NCI-H1092 treated with DMSO at 0.1 percent for 48 hours (cell line): ENCODE measurements at places on chromosomes 7 and 10.

- no peak for DNase-seq
These were observed 101.1 kb downstream of the RAPGEF5 start for GRCh38 chr7:22255834-22256233.

- no peak for DNase-seq
These were observed 24.1 kb upstream of the C10orf71 start for GRCh38 chr10:49274886-49275285.

DNA sequence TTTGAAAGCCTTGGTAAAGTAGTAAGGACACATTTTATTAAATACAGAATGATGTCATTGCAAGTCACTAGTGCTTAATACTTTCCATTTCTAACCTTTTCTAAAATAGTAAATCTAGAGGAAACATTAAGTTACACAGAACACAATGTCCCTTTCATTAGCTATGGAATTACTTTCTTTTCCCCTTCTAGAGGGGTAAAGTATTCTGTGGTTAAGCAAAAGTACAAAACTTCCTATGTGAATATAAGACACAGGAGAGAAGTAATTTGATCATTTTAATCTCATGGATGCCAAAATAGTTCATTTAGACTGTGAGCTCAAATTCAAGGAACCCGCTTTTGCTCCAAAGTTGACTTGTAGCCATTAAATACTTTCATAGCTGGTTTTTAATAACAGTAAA, 49.8 kb downstream of the SEMA3E start:
- DNase-seq, result no peak

DNA sequence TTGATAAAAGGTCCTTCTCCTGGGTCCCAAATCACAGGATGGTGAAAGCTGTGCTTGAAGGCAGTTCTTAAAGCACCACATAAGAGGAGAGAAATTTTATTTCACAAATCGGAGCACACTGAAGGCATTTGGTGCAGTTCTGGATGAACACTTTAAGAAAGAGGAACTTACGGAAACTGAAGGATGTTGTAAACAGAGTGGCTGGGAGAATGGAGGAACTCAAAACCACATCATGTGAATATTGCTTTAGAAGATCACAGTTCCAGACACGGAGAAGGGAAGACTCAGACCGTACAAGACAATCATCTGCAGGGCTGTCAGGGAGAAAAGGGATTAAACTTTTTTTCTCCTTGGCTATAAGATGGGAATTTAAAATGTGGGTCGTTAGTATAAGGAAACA, 9.0 kb upstream of the GPR141 start:
- no peak for DNase-seq

GRCh38 chr10:71761105-71761511, 12.2 kb downstream of the VSIR start:
- no peak for DNase-seq

GRCh38 chr10:3036155-3037021, 31.0 kb upstream of the PFKP start:
- DNase-seq, result no peak

DNA sequence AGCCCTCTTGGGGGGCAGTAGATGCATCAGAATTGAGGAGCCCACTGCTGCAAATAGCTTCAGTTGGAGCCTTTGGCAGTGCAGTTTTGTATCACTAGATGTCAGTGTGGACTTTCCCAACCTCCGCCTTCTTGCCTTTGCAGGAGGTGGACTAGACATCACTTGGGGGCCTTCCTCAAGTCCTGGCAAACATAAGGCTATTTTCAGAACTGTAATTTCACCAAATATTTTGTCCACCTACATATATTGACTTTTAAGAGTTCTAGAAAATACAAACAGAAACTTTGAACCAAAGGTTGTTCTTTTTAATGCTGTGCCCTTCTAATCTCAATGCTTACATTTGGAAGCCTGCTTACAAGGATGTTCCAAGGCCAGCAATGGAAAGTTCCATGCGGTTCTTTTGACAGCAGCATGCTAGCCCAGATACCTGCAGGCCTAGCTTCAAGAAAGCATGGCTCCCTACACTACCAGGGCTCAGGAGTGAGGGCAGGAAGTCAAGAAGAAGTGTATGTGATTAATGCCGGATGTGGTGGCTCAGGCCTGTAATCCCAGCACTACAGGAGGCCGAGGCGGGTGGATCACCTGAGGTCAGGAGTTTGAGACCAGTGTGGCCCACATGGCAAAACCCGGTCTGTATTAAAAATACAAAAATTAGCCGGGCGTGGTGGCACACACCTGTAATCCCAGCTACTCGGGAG, 8.0 kb upstream of the ZNRF2 start:
- DNase-seq, result peak; percentile 45

GRCh38 chr7:106885652-106886051, 20.6 kb downstream of the PIK3CG start:
- no peak for DNase-seq

- no peak for DNase-seq
These were observed 4.0 kb downstream of the NUDT5 start for GRCh38 chr10:12191715-12192114.

GRCh38 chr7:134919240-134919641, 67.1 kb upstream of the AGBL3 start:
- DNase-seq, result no peak

- no peak for DNase-seq
These were observed 280.8 kb downstream of the ZEB1 start for GRCh38 chr10:31599626-31600504.

DNA sequence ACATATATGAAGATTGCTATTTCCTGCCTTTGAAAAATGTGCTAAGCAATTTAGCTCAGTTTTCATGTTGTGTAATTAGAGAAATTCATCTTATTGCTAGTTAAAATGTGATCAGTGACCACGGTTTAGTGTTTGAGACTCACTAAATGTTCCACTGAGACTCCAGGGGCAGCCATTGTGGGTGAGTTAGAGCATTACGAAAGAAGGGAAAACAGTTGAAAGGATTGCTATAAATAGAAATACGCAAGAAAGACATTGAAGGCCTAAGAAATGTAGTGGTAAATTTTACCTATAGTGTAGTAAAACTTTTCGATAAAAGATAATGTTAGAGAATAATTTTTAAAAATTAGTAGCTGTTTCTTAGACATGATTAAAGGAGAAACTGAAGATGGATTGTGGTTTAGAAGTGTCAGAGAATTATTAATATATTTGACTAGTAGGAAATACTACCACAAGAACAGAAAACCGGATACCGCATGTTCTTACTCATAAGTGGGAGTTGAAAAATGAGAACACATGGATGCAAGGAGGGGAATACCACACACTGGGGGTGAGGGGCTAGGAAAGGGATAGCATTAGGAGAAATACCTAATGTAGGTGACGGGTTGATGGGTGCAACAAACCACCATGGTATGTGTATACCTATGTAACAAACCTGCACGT, 394.5 kb downstream of the SEMA3D start:
- no peak for DNase-seq

DNA sequence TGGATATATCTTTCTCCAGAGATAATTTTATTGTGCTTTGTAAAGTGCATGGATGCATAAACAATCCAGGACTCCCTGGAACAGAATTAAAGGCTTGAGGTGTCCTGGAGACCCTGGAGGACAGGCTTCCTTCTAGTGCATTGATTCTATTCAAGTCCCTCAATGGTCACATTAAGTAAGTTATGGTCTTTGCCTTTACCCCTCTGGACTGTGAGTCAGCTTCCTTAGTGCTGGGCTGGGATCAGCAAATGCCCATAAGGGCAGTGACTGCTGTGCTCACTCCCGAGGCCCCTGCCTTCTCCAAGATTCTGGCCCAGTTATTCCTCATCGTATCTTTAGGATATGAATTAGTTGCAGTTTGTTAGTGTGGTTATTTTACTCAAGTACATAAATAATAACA, 178.7 kb upstream of the PRSS58 start:
- no peak for DNase-seq

DNA sequence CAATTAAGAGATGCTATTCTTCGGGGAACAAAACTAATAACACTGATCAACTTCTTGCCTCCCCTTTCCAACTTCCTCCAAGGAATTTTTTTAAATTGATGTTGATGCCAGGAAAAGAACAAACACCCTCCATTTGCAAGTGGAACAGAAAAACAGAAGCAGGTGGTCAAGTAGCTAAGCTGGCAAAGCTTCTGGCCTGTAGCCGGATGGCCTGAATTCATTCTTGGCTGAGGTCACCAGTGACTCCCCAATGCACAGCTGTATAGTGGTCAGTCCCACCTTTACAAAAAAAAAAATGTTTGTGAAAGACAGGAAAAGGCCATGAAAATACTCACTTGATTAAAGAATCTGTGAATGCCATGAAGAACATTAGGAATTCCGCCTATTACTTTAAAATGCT, 39.1 kb downstream of the DOCK4 start:
- DNase-seq, result no peak

- no peak for DNase-seq
These were observed 49.3 kb upstream of the ITPRID1 start for GRCh38 chr7:31464601-31465000.

DNA sequence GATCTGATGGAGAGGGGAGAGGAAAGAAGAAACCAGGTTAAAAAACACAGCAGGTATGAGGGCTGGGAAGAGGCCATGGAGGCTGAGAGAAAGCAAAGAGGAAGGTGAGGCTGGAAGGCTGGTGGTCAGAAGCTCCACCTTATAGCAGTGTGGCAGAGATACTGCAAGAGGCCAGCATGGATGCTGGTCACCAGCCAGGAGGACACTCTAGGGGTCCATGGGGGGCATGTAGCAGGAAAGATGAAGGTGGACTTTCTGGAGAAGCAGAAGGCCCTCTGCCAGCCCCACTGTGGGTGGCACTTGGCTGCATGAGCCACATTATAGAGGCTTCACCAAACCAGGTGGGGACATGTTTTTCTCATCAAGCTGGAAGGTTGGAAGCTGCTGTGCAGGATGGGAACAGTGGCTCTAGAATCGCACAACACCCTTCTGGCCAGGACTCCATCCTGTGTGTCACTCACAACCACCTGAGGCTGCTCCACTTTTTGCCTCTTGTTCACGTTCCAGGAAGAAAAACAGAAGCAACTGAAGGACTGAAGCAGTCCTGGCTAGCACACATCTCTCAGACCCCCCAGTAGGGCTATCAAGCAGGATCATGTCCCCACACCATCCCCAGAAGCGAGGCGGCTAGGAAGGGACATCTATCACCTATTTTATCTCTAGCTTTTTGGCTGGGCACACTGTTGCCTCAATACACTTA, 587.5 kb upstream of the MGMT start:
- no peak for DNase-seq

DNA sequence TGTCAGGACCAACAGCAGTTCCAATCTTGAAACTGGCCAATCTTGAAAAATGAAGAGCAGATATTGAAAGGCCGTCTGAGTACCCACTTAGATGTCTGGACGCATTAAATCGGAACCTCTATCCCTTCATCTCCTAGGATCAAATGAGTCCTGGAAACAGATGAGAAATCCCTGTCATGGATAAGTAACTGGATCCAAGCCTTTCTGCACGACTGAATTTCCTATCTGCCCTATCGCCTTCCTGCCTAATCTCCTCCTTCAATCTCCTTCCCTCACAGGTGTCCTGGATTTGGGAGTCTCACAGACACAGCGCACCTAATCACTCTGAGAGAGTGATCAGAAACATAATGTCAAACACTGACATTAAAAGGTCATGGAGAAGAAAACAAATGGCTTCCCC, 245.2 kb upstream of the PRSS58 start:
- DNase-seq, result no peak

DNA sequence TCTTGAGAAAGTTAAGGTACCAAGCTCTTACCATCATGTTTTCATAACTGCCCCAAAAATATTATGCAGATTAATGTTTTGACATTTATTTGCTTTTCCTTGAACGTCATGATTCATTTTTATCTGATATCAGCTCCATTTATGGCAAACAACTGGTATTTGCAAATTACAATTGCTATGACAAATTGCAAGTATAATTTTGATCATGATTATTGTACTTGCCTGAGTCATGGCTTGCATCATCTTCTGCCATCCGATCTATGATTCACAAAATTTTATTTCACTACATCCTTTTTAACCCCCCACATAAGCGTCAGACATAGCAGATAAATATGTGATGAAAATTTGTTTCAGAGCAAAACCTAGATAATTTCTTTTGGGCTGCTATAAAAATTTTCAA, 155.0 kb downstream of the STK31 start:
- no peak for DNase-seq

- no peak for DNase-seq
These were observed 8.8 kb downstream of the CDHR3 start for GRCh38 chr7:105971845-105972244.

DNA sequence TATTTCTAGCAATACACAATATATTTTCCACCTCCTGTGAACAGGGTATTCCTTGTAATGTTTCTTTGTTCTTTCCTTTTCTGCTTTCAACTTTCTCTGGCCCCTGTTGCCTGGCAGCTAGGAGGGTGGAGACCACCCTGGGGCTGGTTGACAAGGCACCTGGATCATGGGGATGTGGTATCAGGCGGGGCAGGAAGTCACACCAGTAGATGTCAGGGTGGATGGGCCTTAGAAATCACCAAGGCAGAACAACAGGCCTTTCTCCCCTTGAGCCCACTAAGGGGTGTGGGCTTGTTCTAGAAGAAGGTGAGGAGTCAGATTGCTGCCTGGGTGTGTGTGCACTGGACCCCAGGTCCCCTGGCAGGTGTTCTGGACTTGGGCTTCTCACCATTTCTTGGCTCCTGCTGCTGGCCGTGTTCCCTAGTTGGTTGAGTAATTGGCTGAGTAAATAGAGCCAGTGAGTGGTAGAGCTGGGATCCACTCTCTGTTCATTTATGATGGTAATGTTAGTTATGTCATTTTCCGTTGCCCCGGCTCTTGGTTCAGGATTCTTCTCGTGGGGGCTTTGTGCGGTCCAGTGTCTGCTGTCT, 24.9 kb downstream of the ZNF783 start:
- peak; percentile 6 for DNase-seq

DNA sequence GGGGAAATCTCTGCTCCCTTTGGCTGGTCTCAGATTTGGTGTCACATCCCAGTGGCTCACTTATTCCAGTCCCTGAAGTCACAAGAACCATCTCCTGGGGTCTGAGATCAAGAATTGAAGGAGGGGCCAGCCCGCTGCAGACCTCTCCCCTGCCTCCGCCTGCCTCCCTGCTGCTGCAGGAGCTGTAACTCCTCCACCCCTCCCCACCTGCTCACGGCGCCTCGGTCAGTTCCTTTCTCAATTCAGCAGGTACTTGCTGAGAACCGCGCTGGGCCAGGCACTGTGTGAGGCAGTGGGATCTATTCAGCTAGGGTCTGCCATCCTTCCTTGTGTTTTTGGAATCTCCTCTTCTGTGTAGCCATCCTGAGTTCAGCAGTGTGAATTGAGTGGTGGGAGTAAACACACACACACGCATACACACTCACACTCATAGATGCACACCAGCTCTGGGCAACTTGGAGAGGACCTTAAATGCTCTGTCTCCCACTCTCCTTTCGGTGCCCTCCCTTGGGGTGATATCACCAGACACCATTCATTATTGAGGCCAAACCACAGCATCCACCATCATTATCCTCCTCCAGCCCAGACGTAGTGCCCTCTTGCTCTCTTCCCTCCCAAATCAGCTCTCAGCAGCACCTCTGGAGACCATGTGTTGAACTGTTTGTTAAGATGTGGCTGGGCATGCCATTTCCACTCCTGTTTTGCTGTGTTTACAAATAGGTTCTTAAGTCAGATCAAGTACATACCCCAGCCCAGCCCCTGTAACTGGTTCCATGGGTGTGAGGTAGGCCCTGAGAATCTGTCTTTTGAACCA, 22.0 kb upstream of the ANKRD2 start:
- DNase-seq, result no peak
